ENCODE measurements at places on chromosomes 1 and 21. TPM values are rescaled to one million over a fixed set of nuclear protein-coding genes. Genes with fewer than 3 reads are reported as not detected.

The S100A1 gene
- not detected for total RNA-seq

The FCER1G gene
- not detected for total RNA-seq

The IVL gene
- total RNA-seq, result 18.8 TPM

The GRHL3 gene
- total RNA-seq, result 61.2 TPM

The HSD3B2 gene
- total RNA-seq, result not detected

The TNFRSF14 gene
- 12.3 TPM for total RNA-seq

The CD5L gene
- not detected for total RNA-seq

The AKR7A2 gene
- 31.4 TPM for total RNA-seq

The DNAH14 gene
- total RNA-seq, result 9.2 TPM

The PKP1 gene
- total RNA-seq, result 397 TPM

The SMCP gene
- total RNA-seq, result not detected

The TMEM39B gene
- 2.4 TPM for total RNA-seq

The ELF3 gene
- 23.2 TPM for total RNA-seq

The ROR1 gene
- total RNA-seq, result 0.68 TPM

The CACNA1S gene
- not detected for total RNA-seq

The AGO4 gene
- 13.3 TPM for total RNA-seq

The HENMT1 gene
- 2.2 TPM for total RNA-seq

The DCST2 gene
- total RNA-seq, result 0.36 TPM

The GLMN gene
- total RNA-seq, result 5.5 TPM

The CRYAA gene
- not detected for total RNA-seq

The FDPS gene
- 144 TPM for total RNA-seq

The HUNK gene
- total RNA-seq, result 0.07 TPM

The SLC45A3 gene
- total RNA-seq, result 1.4 TPM

The LDLRAD2 gene
- total RNA-seq, result not detected

The SUSD4 gene
- total RNA-seq, result 1.1 TPM

The TIE1 gene
- total RNA-seq, result 0.14 TPM

The OR2L8 gene
- total RNA-seq, result not detected

The GJC2 gene
- total RNA-seq, result 1.4 TPM

The MAGI3 gene
- 10.3 TPM for total RNA-seq

The LPAR3 gene
- 46.8 TPM for total RNA-seq

The GJA9 gene
- under 0.01 TPM for total RNA-seq

The KRTAP12-2 gene
- total RNA-seq, result not detected

The LCE2A gene
- total RNA-seq, result not detected

The RNU1-3 gene
- under 0.01 TPM for total RNA-seq

The NES gene
- under 0.01 TPM for total RNA-seq

The SERPINC1 gene
- total RNA-seq, result not detected

The RGS4 gene
- 0.07 TPM for total RNA-seq

The CAMSAP2 gene
- total RNA-seq, result 129 TPM

The LCE3C gene
- not detected for total RNA-seq

All from nasal cavity respiratory epithelium epithelial cell of viscerocranial mucosa (primary cell).